Right cardiac atrium (tissue), 5 donors: ENCODE measurements at places on chromosomes 2 and 18.

DNA sequence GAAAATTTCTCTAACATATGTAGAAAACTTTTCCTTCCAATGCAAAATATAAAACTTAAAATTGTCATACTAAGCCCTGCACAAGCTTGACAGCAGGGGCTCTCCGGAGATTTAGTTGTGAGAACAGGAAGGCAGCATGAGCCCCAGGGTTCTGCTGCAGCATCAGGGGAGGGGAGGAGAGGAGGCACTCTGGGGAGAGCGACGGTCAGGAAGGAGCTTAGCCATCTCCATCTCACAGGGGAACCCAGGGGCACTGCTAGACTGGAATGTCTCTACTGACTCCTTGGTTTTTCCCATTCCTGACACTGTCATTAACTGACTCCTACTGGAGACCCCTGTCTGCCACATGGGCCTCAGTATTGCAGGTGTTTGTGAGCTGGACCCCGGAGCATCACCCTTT, 123.6 kb downstream of the GPR39 start:
- no peak for DNase-seq

- no peak for DNase-seq
Measured at GRCh38 chr2:15159751-15160177, 401.4 kb downstream of the NBAS start.

DNA sequence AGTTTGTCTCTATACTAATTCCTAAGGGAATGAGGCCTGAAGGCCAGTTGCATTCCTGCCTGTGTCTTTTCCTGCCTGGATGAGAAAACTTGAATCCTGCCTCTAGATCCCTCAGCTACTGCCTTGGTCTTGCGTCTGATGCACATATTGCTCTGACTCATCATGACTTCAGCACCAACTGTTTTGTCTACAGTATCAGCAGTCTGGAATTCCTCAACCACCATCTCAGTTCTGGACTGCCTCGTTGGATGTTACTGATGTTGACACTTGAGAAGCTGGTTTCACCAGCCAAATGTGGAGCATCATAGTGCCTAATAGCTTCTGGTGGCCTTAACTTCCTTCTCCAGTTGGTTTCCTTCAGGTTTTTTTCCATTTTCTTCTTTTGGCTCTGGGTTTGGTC, 211.0 kb downstream of the CTNNA2 start:
- DNase-seq = no peak

- no peak for DNase-seq
Measured at GRCh38 chr18:62755946-62756345, 40.6 kb downstream of the PHLPP1 start.

GRCh38 chr2:65076345-65076710, 20.1 kb downstream of the CEP68 start:
- DNase-seq = no peak

DNA sequence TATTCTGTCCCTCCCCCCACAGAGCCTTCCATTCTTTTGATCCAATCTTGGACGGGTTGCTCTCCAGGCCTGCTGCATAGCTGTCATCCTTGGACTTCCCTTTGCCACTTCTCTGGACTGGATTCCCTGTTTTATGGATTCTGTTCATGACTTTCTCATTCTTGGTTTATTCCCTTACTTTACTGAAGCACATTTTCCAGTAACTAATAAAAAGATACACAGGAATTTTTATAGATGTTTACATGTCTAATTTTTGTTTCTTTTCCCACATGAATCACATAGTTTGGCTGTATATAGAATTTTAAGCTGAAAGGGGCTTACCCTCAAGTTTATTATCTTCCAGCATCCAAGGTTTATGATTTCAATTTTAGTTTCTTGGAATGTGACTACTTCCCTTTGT, 37.9 kb downstream of the GDF7 start:
- DNase-seq = no peak

GRCh38 chr2:77579076-77579769, 57.0 kb upstream of the LRRTM4 start:
- no peak for DNase-seq

GRCh38 chr2:73174941-73175662, 27.3 kb upstream of the NOTO start:
- DNase-seq = no peak

GRCh38 chr2:88181511-88181910, 11.4 kb downstream of the THNSL2 start:
- DNase-seq = no peak

DNA sequence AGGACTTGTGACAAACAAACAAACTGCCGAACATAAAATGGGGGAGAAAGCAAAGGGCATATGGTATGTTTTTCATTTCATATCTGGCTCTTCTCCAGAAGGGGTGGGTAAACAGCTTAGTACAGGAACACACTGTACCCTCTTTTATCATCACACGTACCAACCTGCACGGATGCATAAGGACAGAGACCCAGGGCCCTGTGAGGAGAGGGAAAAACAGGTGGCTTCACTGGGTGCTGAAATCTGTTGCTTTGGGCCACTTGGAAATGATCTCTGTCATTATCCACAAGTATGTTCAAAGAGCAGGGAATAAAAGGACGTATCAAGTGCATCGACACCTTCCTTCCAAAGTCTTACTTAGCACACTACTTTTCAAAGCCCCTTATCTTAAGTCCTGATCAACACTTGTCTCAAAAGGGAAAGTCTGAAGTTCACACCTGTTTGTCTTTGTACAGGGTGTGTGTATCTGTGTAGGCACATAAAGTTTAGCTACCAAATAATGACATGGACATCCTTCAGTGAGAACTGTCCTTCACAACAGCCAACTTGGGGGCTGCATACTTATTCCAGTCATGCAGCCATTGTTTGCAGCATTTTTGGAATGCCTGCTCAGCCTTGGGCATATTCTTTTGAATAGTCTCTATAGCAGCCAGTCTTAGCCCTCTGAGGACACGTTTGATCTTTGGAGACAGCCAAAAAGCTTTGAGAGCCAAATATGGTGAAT, 60.6 kb downstream of the IRS1 start:
- DNase-seq = no peak

DNA sequence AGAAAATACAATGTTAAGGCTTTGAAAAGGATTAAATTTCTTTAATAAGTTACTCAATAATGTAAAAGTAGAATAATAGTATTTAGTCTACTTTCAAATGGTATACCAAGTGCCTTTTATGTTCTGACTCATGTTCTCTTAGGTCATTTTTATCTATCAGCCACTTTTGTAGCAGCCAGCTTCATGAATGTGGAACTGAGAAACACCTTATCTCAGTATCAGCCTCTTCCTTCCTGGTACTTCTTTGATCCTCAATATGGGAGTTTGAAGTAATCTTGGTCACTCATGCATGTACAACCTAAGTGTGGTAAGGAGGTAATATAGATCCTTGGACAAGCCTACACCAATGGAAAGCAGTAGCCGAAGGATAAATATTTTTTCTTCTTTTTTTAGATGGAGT, 180.4 kb upstream of the NRXN1 start:
- DNase-seq = no peak

- no peak for DNase-seq
Measured at GRCh38 chr2:196413821-196414274, 225.7 kb upstream of the CCDC150 start.

DNA sequence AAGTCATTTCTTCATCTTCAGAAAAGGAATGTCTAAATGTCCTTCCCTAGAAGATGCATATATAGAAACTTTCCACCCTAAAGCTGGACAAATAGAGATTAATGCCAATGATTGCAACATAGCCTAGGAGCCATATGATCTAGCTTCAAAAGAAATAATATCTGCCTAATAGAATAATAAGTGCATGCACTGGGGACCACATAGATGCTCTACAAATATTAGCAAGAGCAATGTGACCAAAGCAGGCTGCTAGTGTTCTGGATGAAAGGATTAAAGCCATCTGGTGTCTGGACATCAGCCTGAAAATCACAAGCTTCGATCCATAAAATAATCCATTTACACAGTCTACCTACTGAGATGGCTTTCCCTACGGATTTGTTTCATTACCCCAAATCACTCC, 280.1 kb upstream of the KLHL14 start:
- no peak for DNase-seq
